Ureter (tissue), 1 donor: ENCODE measurements at places on chromosomes 7 and 10. TPM values are rescaled to one million over a fixed set of nuclear protein-coding genes. Genes with fewer than 3 reads are reported as not detected.

The RARRES2 gene
- 91.0 TPM for total RNA-seq

The SNX8 gene
- total RNA-seq, result 23.7 TPM

The RAB19 gene
- total RNA-seq, result 3.7 TPM

The ING3 gene
- 21.7 TPM for total RNA-seq

The RGR gene
- total RNA-seq, result not detected

The GHRHR gene
- not detected for total RNA-seq

The SVOPL gene
- 2.1 TPM for total RNA-seq

The NAT16 gene
- not detected for total RNA-seq

The AKR1B15 gene
- 1.6 TPM for total RNA-seq

The IRF5 gene
- total RNA-seq, result 32.0 TPM

The TRRAP gene
- 53.5 TPM for total RNA-seq
